ENCODE measurements at places on chromosomes 3 and 15. TPM values are rescaled to one million over a fixed set of nuclear protein-coding genes. Genes with fewer than 3 reads are reported as not detected.
A peak's percentile ranks its signal among the peaks of the same experiment; 100 is the strongest.

The RETNLB gene
- not detected for total RNA-seq

DNA sequence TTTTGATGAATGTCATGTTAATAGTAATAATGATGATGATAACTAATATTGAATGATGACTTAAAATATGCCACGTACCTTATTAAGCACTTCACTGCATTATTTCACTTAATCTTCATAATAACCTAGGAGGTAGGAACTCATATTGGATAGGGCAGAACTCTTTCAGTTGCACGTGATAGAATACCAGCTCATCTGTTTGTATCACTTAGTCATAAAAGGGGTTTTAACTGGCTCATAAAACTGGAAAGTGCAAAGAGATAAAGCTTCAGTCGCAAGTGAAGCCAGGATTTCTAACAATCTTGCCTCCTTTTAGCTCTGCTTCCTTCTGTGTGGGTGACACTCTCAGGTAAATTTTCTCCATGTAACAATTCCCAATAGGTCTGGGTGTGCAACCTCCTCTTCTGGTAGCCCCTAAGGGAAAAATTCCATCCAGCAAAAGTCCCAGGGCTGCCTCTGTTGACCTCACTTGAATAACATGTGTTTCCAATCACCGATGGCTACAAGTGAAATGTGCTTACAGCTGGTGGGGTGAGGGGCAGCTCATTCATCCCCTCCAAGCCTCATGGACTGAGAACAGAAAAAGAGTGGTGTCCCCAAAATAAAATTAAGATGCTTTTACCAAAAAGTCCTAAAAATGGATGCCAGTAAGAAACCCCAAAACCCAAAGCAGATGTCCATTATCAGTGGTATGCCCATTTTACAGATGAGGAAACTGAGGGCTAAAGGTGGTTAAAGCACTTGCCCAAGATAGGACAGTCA, 9.3 kb downstream of the GXYLT2 start:
- DNase-seq, result no peak

GRCh38 chr3:156843071-156843808, 17.1 kb downstream of the LEKR1 start:
- no peak for DNase-seq

DNA sequence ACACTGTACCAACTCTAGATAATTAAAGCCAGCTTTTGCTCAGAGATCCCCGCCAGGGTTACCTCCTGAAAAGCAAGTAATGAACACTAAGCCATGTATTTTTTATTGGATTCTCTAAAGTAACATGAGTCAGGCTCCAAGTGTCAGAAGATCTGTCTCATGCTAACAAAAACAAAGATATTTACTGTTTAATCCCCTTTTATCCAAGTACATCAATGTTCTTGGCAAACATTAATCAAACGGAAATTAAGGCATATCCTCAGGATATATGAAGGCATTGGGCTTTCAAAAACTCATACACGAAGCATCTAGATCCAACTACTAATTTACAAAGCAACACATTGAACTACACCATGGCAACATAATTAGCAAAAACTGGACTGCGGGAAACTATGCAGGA, 37.2 kb downstream of the MYO5A start:
- peak; percentile 88 for DNase-seq

DNA sequence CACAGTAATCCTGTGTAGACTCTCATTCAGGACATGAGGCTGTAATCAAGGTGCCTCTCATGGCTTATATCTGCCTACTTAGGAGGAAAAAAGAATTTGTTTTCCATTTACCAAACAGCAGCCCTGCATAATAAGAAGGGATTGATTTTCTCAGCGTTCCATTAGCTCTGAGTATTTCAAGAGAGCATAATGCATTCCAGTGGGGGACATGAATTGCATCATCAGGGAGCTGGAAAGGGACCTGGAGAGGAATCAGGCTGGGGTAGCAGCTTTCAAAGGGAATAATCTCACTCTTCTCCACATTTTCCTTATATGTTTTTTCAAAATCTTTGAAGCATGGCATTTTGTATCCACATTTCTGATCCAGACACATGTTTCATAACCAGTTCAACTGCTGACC, 150.6 kb upstream of the ANKRD28 start:
- no peak for DNase-seq

- no peak for DNase-seq
Measured at GRCh38 chr3:133429063-133429462, 29.2 kb downstream of the BFSP2 start.

GRCh38 chr3:185381320-185382058, 18.6 kb downstream of the MAP3K13 start:
- DNase-seq, result no peak

- DNase-seq, result peak; percentile 22
Measured at GRCh38 chr15:96462768-96463750, 132.6 kb downstream of the NR2F2 start.

Data from SK-MEL-5 (cell line).